Activated naive CD4-positive, alpha-beta T cell treated with anti-CD3 and anti-CD28 coated beads, Interleukin-2, amount 10 ng/mL, durations not matched to agents 7 days and 5 days (primary cell): ENCODE measurements at places on chromosomes 2 and 18.

- DNase-seq, result no peak
Measured at GRCh38 chr18:55696811-55697210, 108.8 kb upstream of the TCF4 start.

- no peak for DNase-seq
Measured at GRCh38 chr18:49934457-49934856, 121.1 kb upstream of the ACAA2 start.

DNA sequence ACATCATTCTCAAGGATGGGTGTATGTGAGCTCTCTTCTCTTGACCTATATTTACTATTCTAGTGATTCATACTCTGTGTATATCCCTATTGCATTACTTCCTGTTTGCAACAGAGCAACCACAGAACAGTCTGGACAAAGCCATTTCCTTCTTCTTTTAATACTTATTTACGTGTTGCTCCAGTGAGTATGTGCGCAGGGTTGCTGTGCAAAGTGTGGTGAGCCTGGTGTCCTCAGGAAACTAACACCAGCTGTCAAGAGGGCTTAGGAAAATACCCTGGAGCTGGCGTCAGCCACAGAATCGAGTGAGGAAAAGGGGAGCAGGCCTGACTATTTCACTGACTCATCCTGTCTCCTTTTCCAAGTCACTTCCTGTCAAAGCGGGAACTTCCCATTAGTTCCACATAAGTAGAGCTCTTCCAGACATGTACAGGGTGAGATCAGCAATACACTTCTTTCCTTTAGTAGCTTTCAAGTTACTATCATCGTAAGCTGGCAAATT is 214.1 kb upstream of the COPS8 start:
- DNase-seq, result no peak

DNA sequence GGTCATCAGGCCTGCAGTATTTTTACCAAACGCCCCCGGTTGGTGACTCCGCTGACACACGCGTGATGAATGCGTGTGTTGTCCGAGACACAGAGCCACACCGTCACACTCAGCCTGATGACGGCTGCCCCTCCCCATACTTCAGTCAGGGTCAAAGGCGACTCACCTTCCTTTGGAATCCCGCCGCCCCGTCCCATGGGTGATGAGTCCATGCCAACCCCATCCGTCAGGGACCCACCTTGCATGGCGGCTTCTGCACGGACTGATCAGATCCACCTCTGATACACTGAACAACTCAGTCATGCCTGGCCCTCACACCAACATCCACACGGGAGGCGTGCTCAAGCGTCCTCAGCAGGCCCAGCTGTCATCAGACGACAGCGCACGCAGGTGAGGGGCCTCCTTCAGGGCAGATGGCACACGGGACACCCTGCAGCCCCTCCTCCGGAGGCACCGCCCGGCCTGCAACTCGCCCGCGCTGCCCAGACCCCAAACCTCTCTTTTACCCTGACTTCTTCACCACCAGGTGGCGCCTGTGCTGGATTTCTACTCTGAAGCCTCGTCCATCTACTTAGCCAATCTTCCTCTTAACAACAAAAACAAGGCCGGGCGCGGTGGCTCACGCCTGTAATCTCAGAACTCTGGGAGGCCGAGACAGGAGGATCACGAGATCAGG is 89.2 kb downstream of the ZNF516 start:
- no peak for DNase-seq

GRCh38 chr18:54155412-54155811 is 69.1 kb downstream of the MBD2 start:
- no peak for DNase-seq

- DNase-seq, result no peak
Measured at GRCh38 chr2:229370509-229370908, 99.4 kb upstream of the PID1 start.

DNA sequence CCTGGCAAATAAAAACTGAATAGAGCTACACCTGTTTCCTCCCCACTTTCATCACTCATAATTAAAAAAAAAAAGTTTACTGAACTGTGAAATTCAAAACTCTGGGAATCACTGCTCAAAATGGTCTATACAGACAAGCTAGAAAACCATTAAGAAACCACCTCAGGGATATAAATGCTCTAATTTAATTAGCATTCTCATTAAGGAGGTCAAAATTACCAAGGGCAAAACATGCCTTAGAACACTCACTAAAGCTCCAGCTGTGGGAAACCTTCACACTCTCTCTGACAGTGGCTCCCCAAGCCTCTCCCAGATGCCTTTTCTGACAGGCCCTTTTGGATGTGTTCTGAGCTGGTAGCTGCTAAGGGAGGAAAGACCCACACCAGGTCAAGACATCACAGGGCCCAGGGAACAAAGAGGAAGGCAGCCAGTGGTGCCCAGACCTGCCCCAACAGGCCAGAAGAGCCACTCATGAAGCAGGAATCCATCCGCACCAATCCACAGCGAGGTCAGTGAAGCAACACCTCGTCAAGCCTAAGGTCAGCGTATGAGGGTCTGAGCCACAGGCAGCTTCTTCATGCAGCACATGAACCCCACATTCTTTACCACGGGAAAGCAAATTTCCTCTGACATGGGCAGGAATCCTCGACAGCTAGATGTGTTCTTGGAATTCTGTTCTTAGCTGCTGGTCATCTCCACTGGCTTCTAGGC is 35.6 kb downstream of the XDH start:
- no peak for DNase-seq

DNA sequence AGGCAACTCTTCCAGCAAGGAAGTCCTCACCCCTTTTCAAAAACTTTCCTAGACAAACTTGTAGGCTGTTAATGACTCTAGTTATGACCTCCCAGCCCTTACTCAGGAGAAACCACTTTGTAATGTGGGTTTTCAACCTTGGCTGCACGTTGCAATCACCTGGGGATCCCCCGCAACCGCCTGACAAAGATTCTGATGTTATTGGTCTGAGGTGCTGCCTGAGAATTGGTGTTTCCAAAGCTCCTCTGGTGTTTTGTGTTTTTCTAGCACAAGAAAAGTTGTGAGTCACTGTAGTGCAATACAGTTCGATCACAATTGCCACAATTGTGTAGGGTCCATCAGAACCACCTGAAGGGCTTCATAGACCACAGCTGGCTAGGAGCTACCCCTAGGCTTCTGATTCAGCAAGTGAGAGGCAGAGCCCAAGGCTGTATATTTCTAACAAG is 121.6 kb downstream of the SP100 start:
- DNase-seq, result no peak

DNA sequence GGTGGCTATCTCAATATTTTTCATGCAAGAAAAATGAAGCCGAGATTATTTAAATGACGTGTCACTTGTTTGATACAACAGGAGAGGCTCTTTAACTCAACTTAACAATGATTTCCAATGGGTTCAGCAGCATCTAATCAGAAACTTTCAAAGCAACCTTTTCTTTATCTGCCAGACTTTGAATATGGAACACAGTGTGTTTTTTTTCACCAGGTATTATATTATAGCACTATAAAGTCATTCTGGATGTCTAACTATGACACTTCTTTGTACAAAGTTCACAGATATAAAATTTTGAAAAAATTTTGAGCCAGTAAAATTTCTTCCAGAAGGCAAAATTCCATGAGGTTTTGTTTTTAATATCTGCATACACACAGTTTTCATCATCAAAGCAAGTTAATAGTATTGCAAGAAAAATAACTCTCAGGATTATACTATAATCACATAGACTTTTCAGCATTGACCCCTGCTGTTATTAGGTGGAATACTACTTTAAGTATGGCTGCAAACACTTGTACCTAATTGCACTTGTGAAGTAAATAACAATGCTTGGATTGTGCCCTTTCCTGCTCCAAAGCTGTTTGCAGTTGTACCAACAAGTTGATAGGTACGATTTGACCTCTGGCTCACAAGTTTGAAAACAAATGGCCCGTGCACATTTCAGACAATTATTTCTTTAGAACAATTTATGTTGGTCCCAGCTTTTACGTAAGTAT is 44.0 kb upstream of the DSG1 start:
- no peak for DNase-seq

DNA sequence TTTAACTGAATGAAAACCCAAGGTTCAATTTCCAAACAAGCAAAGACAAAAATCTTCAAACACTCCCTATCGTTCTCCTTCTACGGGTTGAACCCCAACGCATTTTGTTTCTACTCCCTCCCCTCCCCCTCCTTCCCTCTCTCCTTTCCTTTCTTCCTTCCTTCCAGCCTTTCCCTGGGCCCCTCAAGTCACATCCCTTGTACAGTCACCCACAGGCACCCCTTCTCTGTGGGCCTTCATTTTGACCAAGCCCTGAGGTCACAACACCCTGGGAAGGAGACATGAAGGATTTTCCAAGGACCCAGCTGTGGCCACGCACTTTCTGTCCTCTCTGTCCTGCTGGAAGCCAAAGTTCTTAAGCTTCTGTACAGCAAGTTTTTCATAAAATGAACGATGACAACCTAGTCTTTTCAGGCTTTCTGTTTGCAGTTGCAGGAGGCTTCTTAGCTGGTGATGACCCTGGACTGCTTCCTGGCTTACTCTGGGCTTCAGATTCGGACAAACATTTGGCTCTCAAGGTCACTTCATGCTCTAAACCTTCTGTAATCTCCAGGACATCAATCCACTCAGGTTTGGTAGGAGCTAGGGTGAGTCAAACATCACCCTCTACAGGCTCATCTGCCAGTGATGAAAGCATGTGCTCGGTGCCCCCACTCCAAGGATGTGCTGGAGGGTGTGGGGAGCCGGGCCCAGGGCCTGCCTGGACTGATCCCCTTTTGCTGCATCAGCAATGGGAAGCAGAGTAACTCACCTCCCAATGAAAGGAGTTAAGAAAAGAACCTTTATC is 25.5 kb downstream of the TMEM247 start:
- DNase-seq, result no peak
